ENCODE measurements at places on chromosomes 16 and 17.

GRCh38 chr17:39011907-39012468 lies 44.8 kb upstream of the FBXO47 start:
- no peak for DNase-seq

DNA sequence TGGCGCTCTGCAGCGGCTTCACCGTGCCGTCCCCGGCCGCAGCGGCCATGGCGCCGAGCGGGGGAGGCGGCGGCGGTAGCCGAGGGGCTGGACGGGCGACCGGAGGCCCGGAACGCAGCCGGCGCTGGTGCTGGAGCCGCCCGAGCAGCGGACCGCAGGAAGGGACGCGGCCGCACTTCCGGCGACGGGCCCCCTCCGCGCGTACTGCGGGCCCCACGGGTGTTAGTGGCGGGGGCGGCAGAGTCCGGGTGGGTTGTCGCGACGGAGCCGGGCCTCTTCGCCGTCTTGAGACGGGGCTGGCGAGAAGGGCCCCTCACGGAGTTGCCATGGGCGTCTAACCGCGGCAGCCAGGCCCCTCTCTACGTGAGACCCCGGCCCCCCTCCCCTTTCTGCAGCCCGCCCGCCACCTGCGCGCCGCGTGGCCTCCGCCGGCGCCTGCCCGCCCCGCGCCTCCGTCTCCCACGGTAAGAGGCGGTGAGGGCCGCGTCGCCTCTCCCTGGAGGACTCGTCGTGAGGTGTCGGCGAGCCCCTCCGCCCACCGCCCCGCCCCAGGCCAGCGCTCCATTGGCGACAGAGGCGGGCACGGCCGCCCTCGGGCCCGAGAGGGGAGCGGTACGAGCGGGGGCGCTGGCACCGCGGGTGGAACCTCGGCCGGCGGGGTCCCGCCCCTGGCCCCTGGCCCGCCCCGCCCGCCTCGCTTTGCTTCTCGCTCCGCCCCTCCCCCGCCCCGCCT lies at the start of the genes VPS9D1 and ZNF276:
Gene VPS9D1, minus strand, starts transcription at position 86 of the 733 bp plus-strand sequence. Its CDS starts 37 bp downstream, at position 49.
Gene ZNF276, plus strand, starts transcription at position 725 of the 733 bp plus-strand sequence. CDS start 104 bp downstream, outside the sequence.
- peak; percentile 88 for DNase-seq

DNA sequence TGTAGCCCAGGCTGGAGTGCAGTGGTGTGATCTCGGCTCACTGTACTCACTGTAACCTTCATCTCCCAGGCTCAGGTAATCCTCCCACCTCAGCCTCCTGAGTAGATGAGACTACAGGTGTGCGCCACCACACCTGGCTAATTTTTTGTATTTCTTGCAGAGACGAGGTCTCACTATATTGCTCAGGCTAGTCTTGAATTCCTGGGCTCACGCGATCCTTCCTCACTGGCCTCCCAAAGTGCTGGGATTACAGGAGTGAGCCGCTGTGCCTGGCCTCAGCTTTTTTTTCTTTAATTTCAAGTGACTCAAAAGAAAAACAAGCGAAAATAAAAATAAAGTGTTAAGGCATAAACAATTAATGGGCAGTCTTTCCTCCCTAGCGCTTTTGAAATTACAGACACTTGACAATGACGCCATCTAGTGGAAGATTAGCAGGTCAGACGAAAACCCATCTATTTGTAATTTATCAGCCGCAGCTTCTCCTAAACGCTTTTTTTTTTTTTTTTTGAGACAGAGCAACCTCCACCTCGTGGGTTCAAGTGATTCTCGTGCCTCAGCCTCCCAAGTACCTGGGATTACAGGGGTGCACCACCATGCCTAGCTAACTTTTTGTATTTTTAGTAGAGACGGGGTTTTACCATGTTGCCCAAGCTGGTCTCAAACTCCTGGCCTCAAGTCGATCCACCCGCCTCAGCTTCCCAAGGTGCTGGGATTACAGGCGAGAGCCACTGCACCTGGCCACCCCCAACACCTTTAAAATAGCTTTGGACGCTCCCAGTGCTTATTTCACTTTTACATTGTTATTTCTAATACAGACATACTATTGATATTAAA lies 28.1 kb upstream of the PECAM1 start:
- peak; percentile 58 for DNase-seq

DNA sequence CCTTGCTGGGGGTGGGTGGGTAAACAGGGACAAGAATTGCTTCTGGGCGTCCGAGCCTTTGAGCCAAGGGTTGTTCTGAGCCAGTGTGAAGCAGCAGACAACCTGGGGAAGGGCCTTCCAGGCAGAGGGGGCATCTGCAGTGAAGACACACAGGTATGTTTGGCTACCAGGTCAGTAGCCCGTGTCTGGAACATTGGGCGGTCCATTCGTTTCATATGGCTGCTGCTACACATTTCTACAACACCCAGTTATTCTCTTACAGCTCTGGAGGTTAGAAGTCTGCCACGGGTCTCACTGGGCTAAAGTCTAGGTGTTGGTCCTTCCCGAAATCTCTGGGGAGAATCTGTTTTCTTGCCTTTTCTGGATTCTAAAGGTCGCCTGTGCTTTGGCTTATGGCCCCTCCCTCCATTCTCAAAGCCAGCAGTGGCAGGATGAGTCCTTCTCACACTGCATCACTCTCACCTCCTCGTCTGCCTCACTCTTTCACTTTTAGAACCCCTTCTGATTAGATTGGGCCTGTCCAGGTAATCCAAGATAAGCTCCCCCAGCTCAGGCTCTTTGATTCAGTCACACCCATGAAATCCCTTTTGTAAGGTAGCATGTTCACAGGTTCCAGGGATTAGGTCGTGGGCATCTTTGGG lies 136.1 kb downstream of the CLEC16A start:
- no peak for DNase-seq

DNA sequence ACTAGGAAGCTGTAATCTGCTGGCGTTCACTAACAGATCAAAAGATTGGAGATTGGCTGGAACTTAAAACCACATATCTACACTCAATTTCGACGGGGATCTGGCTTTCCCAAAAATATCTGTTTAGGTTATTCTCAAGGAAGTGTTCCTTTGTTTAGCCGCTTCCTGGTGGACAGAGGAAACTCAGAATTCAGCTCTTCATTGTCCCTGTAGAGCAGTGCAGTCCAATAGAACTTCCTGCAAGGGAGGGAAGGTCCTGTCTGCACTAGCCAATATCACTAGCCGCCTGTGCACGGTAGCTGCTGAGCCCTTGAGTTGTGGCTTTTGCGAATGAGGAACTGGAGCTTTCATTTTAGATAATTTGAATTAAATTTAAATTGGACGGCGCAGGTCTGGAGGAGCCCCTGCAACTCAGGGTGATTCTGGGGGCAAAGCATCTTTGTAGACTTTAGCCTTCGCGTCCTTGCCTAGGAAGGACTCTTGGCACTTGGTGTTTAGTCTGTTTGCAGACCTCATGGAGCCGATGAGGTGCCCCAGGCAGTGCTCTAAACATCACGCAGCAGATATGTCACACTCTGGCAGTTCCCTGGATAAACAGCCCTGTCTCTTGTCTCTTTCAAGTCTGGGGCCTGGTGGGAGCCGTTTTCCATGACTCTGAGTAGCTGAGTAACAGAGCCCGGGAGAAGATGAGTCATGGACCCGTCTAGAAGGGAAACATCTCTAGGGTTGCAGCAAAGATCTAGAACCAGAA lies 122.2 kb downstream of the CCDC182 start:
- DNase-seq = no peak

DNA sequence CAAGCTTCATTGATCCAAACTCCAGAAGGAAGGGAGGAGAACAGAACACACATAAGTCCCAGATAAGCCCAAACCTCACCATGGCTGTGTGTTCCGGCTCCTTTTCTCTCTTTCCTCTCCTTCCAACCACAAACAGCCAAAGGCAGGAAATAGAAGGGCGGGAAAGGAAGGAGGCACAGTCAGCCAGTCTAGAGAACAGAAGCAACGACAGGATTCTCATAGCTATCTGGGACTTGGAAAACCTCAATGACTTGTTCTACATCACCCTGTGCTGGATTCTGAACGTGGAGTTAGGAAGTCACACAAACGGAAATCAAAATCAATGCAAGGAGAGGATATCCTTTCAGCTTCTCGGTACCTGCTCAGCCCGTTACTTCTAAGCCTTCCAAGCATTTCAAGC lies 9.0 kb downstream of the CRK start:
- no peak for DNase-seq

- DNase-seq = no peak
These were observed 12.3 kb downstream of the CD7 start for GRCh38 chr17:82304826-82305726.

- DNase-seq = no peak
These were observed 40.1 kb upstream of the C1QL1 start for GRCh38 chr17:45008216-45008615.

DNA sequence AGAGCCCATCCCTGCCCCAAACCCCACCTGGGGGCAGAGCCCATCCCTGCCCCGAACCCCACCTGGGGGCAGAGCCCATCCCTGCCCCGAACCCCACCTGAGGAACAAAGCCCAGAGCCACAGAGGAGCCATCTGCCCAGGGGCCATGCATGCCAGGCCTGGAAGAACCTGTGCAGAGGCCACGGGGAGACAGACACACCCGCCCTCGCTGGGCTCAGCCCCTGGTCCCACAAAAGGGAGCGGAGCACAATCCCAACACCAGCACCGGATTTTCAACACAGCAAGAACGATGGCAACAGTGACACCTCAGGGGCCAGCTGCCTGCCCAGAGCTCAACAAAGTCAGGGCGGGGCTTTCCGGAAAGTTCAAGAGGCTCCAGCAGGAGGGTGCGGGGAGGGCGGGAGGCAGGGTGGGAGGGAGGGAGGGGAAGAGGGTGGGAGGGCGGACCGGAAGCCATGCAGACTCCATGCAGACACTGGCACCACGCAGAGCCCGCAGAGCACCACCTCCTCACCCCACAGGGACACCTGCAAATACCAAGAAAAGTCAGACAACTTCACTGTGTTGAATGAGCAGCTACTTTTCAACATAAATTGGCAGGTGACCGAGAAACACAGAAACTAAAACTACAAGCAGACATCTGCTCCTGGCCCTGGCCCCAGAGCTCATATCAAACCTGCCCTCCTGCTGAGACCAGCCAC lies 27.9 kb upstream of the C16orf95 start:
- DNase-seq = peak; percentile 67

GRCh38 chr16:52721331-52721730 lies 174.4 kb upstream of the TOX3 start:
- no peak for DNase-seq

GRCh38 chr17:41665566-41666236 lies 23.0 kb upstream of the EIF1 start:
- DNase-seq = peak; percentile 95

- DNase-seq = no peak
These were observed 6.2 kb downstream of the SBK1 start for GRCh38 chr16:28298511-28298878.

DNA sequence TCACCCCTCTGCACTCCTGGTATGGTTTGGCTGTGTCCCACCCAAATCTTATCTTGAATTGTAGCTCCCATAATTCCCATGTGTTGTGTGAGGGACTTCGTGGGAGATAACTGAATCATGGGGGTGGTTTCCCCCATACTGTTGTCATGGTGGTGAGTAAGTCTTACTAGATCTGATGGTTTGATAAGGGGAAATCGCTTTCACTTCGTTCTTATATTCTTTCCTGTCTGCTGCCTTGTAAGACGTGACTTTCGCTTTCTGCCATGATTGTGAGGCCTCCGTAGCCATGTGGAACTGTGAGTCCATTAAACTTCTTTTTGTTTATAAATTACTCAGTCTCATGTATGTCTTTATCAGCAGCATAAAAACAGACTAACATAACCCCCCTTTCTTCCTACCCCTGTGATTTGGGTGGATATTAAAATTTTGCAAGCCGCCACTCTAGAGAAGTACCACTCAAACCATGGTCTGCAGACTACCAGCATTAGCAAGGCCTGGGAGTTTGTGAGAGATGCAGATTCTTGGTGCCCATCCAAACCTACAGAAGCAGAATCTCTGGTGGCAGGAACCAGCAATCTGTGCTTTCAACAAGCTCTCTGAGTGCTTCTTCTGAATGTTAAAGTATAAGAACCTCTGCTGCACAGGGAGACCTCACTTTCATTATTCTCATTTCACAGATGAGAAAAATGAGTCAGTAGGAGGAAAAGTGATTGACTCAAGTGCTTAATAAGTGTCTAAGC lies 999.5 kb upstream of the EEF2KMT start:
- no peak for DNase-seq

GRCh38 chr17:76382803-76383545 lies 1.4 kb upstream of the SPHK1 start:
- peak; percentile 78 for DNase-seq

DNA sequence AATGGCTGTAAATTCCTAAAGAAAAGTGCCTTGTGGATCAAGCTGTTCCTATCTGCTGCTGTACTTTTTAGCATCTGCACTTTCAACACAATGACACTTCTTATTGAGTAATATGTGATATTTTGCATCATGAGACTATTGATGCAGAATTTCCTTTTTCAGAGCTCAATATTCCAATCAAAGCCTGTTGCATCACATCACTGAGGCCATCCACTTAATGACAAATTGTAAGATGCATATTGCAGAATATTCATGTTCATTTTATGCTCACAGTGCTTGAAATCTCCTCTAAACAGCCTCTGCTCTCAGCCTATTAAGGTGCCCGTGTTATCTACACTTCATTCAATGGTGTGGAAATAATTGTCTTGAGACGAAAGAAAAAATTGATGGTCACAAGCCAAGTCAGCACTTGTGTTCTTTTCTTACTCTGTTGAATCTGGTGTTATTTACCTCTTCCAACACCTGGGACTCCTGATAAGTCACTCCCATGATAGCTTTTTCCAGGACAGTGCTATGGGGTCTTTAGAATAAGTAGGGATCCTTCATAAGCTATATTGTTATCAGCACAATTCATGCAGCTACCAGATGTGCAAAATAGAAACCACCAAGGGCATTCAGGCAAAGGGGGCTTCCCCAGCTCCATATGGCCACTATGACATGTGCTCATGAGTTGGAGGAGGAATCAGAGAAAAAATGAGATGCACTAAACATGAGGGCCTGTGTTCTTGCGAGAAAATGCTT lies 9.3 kb upstream of the SKAP1 start:
- peak; percentile 61 for DNase-seq

DNA sequence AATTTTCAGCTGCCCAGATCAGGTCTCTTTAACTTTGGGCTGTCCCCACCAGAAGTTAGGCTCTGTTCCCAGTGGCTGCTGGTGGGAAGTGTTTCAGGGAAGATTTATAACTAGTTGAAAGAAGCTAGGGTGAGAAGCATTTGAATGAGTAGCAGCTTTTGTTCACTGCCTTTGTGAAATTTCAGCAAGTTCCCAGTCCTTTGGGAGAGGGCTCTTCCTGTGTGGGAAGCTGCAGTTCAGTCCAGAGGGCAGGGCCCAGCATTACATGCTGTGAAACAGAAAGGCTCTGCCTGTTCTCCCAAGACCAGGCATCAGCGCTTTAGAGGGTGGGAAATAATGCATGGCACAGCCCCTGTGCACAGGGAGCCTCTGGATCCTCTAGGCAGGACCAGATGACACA lies 17.8 kb downstream of the PROCA1 start:
- no peak for DNase-seq

- DNase-seq = no peak
These were observed 406.6 kb upstream of the EEF2KMT start for GRCh38 chr16:5504064-5504781.

GRCh38 chr16:35753559-35754390 lies 2294.4 kb downstream of the TP53TG3F start:
- DNase-seq = no peak

DNA sequence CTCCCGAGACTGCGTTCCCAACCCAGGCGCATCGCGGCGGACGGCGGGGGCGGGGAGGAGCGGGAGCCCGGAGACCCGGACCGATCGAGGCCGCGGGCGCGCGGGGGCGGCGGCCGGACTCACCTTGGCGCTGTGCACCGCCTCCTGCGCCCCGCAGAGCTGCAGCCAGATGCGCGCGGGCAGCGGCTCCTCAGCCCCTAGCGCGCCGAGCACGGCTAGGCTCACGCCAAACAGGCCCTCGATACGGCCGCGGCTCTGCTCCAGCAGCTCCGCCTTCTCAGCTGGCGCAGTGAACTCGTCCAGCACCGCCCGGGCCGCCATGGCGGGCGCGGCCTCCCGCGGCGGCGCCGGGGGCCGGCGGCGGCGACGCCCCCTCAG lies 339 bp downstream of the N4BP1 start:
- no peak for DNase-seq

Data from activated CD4-positive, alpha-beta T cell treated with anti-CD3 and anti-CD28 coated beads, Interleukin-10, Interleukin-2, amounts not matched to agents 100 ng/mL and 50 ng/mL, durations not matched to agents 16 hours and 8 hours (primary cell).